ENCODE measurements at places on chromosomes 1 and 21. TPM values are rescaled to one million over a fixed set of nuclear protein-coding genes. Genes with fewer than 3 reads are reported as not detected.

GRCh38 chr1:186413319-186413718, 37.7 kb downstream of the ODR4 start:
- no peak for DNase-seq

DNA sequence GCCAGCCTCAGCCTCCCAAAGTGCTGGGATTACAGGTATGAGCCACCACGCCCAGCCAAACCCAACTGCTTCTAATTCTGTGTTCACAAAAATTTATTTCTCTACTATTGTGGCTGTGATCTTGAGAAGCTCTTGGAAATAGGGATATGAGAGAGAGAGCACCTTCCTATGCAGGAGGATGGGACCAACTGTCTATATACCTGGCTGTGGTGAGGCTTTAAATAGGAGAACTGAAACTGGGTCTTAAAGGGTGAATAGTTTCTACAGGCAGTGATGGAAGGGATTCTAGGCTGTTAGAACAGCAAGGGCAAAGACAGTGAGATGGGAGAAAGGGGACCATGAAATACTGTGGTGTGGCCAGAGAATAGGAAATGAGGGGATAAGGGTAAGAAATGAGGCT, 8.3 kb upstream of the PTCH2 start:
- no peak for DNase-seq

DNA sequence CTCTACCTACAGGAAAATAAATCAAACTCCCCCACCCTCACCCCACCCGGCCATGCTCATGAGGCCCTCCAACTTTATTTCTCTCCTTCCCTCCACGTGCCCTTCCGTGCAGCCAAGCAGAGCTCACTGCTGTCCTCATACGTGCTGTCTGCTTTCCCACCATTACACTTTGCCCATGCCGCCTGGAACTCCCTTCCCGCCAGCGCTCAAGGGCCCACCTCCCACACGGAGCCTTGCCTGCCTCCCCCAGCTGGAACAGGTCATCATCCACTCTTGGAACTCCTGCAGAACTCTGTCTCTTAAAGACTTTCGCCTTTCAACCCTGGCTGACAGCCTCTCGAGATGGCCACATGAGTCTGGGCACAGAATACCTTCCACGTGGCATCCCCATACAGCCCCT, 42.4 kb downstream of the GLIS1 start:
- no peak for DNase-seq

DNA sequence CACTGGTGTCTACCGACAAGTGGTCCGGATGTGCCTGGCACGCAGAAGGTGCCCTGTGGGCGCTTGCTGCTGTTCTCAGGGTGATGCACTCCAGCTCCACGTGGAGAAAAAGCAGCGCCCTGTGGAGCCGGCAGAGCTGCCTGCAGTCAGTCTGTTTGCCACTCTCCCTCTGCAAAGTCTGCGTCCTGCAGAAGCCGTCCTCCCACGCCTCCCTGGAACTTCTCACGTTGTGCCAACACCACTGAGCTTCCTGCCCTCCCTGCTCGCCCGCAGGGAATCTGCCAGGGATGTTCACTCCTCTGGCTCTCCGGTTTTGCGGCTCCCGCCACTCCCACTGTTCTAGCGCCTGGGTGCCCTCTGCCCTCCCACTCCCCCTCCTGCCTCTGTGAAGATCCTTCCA, 19.8 kb upstream of the UBXN10 start:
- no peak for DNase-seq

GRCh38 chr21:43936247-43936967, 71.4 kb downstream of the AGPAT3 start:
- peak; percentile 23 for DNase-seq

DNA sequence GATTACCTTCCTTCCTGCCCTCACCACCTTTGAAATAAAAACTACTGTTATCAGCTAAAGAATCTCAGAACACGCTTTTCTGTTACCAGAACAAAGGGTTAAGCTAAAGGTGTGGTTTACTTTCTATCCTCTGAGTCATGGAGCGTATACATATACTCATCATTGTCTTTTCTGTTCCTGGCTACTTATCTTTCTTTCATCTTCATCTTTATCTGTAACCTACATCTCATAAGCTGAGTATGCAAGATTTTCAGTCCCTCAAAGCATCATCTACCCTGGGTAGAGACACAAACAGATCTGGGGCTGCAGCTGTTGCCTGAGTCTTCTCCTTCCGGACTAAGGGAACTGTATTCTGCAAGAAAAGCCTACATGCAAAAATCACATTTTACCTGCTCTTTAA, 75.6 kb downstream of the LMO4 start:
- no peak for DNase-seq

DNA sequence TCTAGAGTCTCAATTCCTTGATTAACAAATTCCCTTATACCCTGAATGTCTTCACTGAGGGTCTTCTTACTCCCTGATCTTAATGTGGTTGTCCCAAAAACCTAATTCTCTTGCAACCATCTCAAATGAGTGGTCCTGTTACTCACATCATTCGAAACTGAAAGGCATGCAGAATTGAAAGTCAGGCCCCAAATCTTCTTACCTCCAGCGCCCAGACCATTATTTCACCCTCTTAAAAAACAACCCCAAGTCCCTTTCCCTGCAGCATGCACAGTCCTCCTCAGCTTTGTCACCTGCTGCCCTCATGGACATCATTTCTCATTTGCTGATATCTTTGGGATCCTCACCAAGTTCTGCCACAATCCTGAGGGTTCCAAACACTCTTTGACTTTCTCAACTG, 230.1 kb downstream of the SEC16B start:
- DNase-seq, result no peak

Gene WNT3A
- total RNA-seq, result not detected

Gene KCNE1
- total RNA-seq, result 0.22 TPM

Gene OR6P1
- total RNA-seq, result not detected

Gene RAB3B
- 1.2 TPM for total RNA-seq

Gene HFM1
- total RNA-seq, result 0.20 TPM

Gene KIF26B
- total RNA-seq, result 1.1 TPM

Gene RNPC3
- total RNA-seq, result 4.8 TPM

Gene KCNJ9
- not detected for total RNA-seq

Gene CXADR
- total RNA-seq, result 77.6 TPM

Gene CASQ1
- not detected for total RNA-seq
